Tracheal epithelial cell (primary cell): ENCODE measurements at places on chromosomes 16 and 17. TPM values are rescaled to one million over a fixed set of nuclear protein-coding genes. Genes with fewer than 3 reads are reported as not detected.

Gene GGT6
- total RNA-seq: 2.2 and 7.7 TPM in 2 replicates

Gene AIPL1
- not detected in 2 replicates for total RNA-seq

Gene BAIAP3
- total RNA-seq: 0.24 and 0.85 TPM in 2 replicates

Gene TMIGD1
- total RNA-seq: not detected in 2 replicates

Gene MYO15A
- total RNA-seq: under 0.01 TPM in 2 replicates
